RCC 7860 (cell line): ENCODE measurements at places on chromosomes 6 and 20.

- DNase-seq: no peak
Measured at GRCh38 chr20:33883164-33883563, 72.0 kb downstream of the CHMP4B start.

GRCh38 chr6:36752886-36753506 lies 55.4 kb downstream of the RAB44 start:
- DNase-seq: no peak

- DNase-seq: no peak
Measured at GRCh38 chr20:58598211-58599015, 52.7 kb upstream of the STX16 start.

GRCh38 chr6:141467041-141467440 lies 665.7 kb upstream of the GJE1 start:
- no peak for DNase-seq

GRCh38 chr6:38155621-38156204 lies 336.2 kb downstream of the ZFAND3 start:
- DNase-seq: no peak

GRCh38 chr6:52672412-52673025 lies 1.6 kb downstream of the TMEM14A start:
- DNase-seq: peak; percentile 20

- no peak for DNase-seq
Measured at GRCh38 chr20:36285746-36286447, 20.2 kb upstream of the DLGAP4 start.

DNA sequence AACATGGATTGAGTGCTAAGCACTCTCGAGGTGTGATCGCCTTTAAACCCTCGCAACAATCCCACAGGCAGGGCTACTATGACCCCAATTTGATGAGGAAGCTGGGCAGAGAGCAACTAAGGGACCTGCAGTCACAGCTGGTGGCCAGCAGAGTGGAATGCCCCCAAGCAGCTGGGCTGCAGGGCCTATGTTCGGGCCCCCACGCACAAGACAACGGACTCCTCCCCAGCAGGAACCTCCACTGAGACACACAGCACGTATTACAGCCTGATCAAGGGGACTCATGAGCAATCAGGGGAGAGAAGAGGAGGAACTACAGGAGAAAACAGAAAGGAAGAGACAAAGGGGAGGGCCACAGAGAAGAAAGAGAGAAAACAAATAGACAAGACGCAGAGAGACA lies 21.7 kb downstream of the CST7 start:
- DNase-seq: no peak

- DNase-seq: no peak
Measured at GRCh38 chr20:48457193-48458002, 370.4 kb downstream of the PREX1 start.

- DNase-seq: no peak
Measured at GRCh38 chr6:117149324-117149723, 116.0 kb upstream of the VGLL2 start.

DNA sequence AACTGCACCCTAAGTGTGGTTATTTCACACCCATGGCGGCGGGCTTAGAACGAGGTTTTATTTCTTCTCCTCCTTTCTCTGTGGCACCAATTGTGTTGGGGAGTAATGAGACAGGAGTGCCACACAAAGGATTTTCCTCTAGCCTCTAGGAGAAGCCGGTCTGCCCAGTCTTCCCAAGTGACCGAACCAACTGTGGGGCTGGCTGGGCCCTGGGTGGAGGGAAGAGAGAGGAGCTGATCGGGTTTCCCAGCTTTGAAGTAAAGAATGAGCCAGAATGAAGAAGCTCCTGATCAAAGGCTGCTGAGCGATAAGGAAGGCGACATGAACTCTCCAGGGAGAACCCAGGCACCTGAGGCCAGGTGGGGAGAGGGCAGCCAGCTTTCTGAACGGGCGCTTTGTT lies 616.0 kb upstream of the BTBD3 start:
- no peak for DNase-seq

- no peak for DNase-seq
Measured at GRCh38 chr20:58550275-58551059, 35.3 kb upstream of the APCDD1L start.

GRCh38 chr20:62458275-62459251 lies 17.2 kb downstream of the GATA5 start:
- no peak for DNase-seq

DNA sequence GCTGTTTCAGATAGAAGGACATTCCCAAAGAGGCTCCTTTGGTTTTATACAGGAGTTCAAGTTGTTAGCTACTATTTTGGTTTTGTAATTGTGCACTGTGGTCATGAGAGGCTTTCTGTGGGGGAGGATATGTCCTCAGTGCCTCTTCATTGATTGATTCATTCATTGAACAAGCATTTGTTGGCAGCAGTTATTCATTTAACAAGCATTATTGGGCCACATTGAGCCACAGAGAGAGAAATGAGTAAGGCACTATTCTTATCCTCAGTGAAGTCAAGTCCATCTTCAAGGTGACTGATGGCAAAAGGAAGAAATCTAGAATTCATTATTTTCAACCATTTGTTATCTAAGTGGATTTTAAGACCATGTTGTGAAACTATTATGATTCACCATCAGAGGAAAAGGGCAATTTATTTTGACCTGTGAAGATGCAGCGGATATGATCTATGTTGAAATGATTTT lies 697.2 kb upstream of the CITED2 start:
- peak; percentile 18 for DNase-seq

GRCh38 chr6:144372611-144373594 lies 87.8 kb downstream of the UTRN start:
- no peak for DNase-seq

DNA sequence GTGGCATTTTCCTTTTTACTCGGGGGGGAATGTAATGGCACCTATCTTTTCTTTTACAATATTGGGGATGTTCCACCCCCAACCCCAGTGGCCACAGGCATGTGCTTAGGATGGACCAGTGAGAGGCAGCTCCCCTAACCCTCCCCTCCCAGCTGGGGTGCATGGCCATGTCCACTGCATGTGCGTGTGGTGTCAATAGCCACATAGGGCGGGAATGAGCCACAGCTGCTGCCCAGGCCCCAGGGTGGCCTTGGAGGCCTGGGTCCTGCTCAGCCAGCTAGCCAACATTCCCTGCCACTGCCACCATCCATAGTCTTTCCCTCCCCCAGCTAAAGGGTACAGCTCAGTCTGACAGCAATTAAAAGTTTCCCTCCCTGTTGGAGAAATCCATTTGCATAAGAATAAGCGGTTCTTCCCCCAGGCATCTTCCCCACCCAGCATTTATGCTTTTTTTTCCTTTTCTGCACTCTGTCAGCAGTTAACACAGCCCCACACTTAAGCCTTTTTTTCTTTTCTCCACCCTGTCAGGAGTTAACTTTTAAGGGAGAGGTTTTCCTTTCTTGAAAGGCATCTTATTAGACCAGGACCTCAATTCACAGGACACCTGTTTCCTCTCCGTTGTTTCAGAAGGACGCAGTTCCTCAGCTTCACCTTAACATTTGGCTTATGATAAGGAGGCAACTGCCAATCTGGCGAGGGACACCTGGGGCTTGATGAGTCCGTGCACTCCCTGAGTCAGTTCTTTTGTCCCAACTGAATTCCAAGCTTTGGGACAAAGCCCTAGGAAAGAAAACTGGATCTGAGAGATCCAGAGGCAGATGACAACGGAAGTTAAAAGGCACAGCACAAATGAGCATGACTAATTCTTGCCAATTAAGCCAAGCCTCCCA lies 121.4 kb downstream of the TPBG start:
- no peak for DNase-seq

DNA sequence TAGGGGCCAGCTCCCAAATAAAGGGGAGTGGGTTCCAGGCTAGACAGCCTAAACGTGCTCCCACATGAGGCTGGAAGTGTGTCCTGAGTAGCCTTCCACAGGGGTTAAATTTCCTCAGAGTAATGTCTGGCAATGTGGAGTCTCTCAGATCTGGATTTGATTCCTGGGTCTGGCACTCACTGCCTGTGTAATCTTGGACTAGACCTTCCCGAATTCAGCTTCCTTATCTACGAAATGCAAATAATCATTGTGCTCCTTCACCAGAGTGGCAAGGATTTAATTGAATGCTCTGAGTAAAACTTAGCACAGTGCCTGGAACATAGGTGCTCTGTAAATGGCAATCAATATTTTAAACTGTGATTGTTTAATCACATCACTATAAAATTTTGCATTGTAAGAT lies 114.4 kb downstream of the SLX4IP start:
- no peak for DNase-seq
